Hematopoietic multipotent progenitor cell treated with erythropoietin and hydrocortisone succinate and interleukin-3 and kit ligand, for 6 days (in vitro differentiated cells): ENCODE measurements at places on chromosomes 2 and 18.

DNA sequence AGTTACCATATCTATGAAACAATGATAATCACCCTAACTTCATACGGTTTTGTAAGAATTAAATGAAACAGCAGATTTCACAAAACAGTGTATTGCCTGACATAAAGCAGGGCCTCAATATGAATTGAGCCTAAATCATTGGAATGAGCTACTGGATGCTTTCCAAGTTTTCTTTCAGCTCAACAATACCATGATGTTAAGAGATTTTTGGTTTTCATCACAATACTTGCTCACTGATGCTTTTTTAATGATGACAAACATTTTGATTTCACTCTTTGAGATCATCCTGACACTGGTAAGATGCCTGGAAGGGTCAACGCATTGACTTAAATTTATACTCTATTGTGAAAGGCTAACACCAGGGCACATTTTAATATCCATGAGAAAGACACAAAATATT lies 377.5 kb downstream of the ZNF521 start:
- no peak for DNase-seq

GRCh38 chr18:8031496-8031895 lies 464.4 kb downstream of the PTPRM start:
- no peak for DNase-seq

- DNase-seq, result peak; percentile 74
These were observed 12.1 kb downstream of the MXD1 start for GRCh38 chr2:69926849-69927515.

- DNase-seq, result no peak
These were observed 199.5 kb downstream of the RTP5 start for GRCh38 chr2:242069018-242069417.

- DNase-seq, result peak; percentile 62
These were observed 62.3 kb upstream of the ACYP2 start for GRCh38 chr2:54052825-54053718.

DNA sequence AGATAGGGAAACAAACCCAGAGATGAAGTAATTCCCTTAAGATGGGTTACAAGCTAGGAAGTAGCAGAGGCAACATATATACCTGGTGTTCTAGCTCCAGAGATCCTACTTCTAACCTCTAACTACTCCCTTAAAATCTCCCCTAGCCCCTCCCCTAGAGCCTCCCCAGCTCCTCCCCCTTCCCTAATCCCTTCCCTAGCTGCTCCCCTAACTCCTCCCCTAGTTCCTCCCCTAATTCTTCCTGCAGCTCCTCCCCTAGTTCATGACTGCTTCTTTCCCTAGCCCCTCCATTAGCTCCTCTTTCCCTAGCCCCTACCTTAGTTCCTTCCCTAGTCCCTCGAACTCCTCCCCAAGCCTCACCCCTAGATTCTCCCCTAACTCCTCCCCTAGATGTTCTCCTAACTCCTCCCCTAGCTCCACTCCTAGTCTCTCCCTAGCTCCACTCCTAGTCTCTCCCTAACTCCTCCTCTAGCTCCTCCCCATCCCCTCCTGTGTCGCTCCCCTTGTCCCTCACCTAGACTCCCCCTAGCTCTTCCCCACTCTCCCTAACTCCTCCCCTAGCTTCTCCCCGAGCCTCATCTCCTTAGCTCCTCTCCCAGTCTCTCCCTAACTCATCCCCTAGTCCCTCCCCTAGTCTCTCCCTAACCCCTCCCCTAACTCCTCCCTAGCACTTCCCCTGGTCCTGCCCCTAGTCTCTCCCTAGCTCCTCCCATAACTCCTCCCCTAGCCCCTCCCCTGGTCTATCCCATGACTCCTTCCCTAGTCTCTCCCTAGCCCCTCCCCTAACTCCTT lies 108.9 kb downstream of the CD226 start:
- DNase-seq, result peak; percentile 41
